ENCODE measurements at places on chromosomes 13 and 19.
A peak's percentile ranks its signal among the peaks of the same experiment; 100 is the strongest.

DNA sequence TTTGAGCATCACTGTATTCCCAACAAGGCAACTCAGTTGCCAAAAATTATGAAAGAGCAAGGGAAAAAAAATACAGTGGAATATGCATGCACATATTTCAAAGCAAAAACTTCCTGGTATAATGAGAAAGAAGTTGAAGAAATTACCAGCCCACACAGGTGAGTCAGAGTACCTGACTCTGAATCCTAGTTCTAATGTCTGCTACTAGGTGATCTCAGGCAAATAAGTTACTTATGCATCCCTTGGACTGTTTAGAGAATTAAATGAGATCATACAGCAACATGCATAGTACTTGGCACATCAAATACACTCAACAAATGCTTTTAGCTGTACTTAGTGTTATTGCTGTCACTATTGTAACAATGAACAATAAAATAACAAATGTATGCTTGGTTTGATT lies 144.9 kb downstream of the MIPEP start:
- no peak for DNase-seq

- DNase-seq, result no peak
Observed at GRCh38 chr13:22596171-22596863, 584.5 kb upstream of the SGCG start.

DNA sequence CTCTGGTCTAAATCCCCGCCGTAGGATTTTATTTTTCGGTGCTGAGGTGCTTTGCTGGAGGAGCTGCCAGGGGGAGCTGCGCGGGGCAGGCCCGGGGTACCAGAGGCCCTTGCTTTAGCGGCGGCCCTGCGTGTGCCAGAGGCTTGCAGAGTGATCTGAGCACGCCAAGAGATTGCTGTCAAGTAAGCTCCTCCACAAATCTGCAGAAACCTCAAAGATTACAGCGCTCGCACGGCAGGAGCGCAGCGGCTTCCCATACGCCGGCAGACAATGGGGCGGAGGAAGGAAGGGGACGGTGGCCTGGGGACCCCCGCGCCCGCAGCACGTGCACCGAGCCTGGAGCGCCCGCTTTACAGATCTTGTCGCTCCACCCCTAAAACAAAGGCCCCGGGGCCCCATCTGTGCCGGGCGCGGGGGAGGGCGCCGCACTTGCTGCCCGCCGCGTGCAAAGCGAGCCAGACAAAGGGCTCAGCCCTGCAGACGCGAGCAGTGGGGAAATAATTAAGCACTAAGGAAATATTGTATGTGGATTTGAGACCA lies 9.1 kb upstream of the C19orf12 start:
- peak; percentile 52 for DNase-seq

- DNase-seq, result no peak
Observed at GRCh38 chr13:101155920-101156319, 260.4 kb downstream of the NALCN start.

GRCh38 chr13:39656325-39656677 lies 839 bp downstream of the COG6 start:
- no peak for DNase-seq

DNA sequence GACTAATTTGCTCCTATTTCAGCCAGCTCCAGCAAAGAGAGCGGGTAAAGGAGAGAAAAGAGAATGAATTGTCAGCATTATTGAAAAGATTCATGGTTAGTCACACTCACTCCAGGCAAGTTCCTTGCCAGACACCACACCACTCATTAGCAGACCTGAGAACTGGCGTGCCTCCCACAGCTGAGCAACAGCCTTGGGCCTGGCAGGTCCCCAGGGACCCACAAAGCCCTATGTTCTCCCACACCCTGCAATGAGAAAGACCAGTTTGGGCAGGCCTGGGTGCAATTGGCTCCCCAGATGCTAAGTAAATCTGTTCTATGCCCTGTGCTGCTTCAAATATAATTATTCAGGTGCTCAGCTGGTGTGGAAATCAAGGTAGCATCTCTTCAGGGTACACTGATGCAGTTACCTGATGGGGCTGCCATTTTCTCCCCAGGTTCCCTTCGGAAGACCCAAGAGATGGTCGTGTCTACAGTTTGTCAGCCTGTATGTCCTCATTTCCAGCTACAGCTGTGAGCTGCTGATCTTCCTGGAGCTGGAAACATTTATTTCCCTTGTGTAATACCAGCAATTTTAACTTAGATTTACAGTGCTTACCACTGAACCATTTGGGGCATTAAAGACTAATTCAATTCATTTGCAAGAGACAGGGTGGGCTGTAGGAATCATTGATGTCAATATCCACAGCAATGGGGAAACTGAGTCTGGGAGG lies 405.0 kb downstream of the COG6 start:
- DNase-seq, result peak; percentile 38

GRCh38 chr13:28179974-28180373 lies 41.6 kb downstream of the PAN3 start:
- DNase-seq, result no peak

DNA sequence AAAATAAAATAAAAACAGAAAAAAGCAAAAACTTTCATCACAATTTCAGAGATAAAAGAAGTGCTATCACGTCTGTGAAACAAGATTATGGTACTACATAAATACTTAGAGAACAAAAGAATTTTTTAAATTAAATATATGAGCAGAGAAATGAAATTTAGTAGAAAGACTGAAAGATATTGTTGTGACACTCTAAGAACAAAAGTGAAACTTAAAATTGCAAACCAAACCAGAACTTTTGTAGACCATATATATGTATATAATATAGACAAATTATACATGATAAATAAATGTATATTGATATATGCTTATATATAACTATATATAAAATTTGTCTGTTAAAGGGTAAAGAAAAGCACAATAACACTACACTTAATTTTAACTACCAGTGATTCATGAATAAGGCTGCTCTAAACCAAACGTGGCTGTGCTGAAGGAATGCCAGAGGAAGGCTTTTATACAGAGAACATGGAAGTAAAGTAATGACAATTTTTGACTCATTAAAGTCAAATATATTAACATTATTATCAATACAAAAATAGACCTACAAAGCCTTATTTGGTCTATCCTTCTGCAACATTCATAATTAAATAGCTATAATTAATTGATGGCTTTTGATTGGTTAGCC lies 1516.7 kb upstream of the PCDH20 start:
- no peak for DNase-seq

DNA sequence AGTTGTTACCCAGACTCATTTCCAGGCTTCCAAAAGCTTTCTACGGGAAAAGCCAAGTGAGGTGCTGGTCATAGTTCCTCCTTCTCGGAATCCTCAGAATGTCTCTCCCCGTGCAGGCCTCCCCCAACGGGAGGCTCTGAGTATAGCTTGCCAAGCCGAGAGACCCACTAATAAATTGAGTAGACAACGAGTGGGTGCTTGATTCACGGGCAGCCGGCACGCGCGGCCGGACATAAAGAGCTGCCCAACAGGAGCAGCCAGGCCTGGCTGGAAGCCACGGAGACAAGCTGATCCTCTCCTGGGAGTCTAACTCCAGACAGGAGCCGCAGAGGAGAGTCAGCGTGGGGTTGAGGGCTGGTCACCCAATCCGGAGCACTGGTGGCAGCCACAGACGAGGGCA lies 43.4 kb upstream of the MEDAG start:
- no peak for DNase-seq

DNA sequence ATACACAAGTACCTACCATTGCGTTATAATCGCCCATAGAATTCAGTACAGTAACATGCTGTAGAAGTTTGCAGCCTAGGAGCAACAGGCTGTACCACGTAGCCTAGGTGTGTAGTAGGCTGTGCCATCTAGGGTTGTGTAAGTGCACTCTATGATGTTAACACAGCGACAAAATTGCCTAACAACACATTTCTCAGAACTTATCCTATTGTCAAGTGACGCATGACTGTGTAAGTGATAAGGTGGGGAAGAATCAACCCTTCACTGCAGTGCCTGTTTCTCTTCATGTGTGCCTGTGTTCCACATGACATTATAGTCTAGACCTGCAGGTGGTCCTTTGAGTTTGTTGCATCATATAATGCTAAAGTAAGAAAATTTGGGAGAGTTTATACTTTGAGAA lies 94.0 kb downstream of the PCDH9 start:
- no peak for DNase-seq

GRCh38 chr13:76210262-76210661 lies 574.1 kb downstream of the LMO7 start:
- DNase-seq, result no peak

GRCh38 chr13:104357174-104357573 lies 1291.0 kb upstream of the SLC10A2 start:
- no peak for DNase-seq

GRCh38 chr13:33169273-33169980 lies 116.1 kb downstream of the STARD13 start:
- no peak for DNase-seq

GRCh38 chr13:33411312-33411711 lies 125.8 kb upstream of the STARD13 start:
- no peak for DNase-seq

DNA sequence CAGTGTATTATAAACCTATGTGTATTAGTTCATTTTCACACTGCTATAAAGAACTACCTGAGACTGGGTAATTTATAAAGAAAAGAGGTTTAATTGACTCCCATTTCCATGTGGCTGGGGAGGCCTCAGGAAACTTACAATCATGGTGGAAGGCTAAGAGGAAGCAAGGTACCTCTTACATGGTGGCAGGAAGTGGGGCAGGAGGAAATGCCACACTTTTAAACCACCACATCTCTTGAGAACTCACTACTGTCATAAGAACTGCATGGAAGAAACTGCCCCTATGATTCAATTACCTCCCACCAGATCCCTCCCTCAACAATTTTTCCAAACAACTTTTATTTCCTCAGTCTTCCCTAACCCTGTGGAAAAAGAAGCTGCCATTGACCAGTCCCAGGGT lies 14.5 kb upstream of the TPP2 start:
- no peak for DNase-seq

DNA sequence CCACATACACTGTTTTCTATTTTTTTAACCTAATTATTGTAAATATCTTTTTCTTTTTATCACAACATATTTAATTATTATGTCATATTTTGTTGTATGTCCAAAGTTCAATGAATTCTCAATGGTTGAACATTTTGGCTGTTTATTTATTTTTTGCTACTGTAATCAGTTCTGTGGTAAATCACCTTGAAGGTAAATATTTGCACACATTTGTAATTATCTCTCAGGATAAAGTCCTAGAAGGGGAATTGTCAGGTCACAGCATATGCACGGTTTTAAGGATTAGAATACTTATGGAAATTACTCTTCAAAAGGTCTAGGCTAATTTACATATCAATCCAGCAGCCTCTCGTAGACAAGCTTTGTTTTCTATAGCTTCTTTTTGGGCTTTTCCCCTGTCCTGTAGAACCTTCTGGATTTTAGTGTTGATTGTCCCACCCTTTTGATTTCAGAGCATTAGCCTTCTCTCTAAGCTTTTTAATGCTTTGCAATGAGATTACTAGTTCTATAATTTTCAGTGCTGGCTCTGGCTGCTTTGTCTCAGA lies 362.6 kb downstream of the KCNRG start:
- no peak for DNase-seq

DNA sequence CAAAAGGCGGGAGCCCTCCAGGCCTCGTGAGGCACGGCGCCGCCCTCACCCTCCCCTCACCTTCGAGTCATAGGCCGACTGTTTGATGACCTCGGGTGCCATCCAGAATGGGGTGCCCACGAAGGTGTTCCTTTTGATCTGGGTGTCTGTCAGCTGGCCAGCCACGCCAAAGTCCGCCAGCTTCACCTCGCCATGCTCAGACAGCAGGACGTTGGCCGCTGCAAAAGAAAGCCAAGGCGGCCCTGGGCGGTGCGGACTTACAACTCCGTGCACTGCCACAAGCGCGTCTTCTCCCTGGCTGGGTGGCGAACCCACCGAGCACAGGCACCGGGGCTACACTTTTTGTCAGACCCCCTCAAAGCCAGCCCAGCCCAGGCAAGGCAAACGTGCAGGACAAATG lies 102.1 kb downstream of the STK24 start:
- no peak for DNase-seq

GRCh38 chr19:32810452-32810851 lies 59.1 kb downstream of the SLC7A9 start:
- DNase-seq, result no peak

DNA sequence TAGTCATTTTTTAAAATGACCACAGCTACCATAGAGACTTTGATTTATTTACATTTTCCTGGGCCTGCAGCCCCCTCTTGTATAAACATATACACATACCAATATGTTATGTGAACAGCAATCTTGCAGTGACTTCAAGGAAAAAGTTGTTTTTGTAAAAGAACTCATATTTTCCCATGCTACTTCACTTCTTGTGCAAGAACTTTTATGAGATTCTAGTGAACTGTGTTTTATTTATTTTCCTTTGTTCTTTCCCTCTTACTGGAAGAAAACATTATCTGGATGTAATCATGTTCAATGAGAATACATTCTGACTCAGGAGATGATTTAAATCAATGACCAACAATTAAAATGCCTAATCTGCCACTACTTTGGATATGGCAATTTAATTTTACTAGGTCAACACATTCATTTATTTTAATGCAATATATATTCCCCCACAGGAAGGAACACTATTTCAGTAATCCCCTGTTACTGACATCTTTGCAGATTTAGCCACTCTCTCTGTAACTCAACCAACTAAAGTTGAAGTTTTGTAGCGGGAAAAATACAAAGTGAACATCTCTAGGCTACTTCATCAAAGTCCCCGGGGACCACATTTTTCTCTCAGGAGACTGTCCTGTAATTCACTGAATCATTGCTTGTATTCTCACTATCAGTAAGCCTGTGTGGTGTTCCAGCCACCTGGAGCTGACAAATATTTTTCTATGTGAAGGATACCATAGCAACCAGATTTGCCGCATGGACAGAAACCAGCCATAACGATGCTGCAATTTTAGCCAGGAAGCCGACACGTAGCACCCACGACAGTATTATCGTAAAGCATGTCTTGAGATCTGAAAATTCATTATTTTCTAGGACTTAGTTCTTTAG lies 90.5 kb downstream of the STARD13 start:
- no peak for DNase-seq

- no peak for DNase-seq
Observed at GRCh38 chr13:30004204-30004603, 153.8 kb upstream of the UBL3 start.

- DNase-seq, result peak; percentile 48
Observed at GRCh38 chr19:16325161-16325527, 518 bp downstream of the KLF2 start.

DNA sequence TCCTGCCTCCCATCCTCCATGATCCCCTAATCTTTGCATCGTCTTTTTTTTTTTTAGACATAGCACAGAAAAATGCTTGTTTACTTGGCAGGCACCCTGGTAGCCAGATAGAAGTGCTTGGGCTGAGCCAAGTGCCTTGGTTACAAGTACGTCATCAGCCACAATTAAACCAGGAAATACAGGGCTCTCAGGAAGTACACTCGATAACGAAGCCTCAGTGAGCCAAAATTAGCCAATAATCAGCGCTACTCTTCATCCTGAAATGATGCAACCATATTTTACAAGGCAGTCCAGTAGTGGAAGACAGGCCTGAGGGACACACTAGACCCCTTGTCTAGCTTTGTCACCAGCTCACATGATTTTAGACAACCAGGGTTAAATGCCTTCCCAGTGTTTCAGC lies 194.0 kb upstream of the NBEA start:
- DNase-seq, result no peak

GRCh38 chr13:30985637-30986205 lies 53.3 kb downstream of the TEX26 start:
- DNase-seq, result no peak
